ENCODE measurements at places on chromosomes 7 and 10. TPM values are rescaled to one million over a fixed set of nuclear protein-coding genes. Genes with fewer than 3 reads are reported as not detected.

Gene COL17A1
- 0.29 TPM for total RNA-seq

DNA sequence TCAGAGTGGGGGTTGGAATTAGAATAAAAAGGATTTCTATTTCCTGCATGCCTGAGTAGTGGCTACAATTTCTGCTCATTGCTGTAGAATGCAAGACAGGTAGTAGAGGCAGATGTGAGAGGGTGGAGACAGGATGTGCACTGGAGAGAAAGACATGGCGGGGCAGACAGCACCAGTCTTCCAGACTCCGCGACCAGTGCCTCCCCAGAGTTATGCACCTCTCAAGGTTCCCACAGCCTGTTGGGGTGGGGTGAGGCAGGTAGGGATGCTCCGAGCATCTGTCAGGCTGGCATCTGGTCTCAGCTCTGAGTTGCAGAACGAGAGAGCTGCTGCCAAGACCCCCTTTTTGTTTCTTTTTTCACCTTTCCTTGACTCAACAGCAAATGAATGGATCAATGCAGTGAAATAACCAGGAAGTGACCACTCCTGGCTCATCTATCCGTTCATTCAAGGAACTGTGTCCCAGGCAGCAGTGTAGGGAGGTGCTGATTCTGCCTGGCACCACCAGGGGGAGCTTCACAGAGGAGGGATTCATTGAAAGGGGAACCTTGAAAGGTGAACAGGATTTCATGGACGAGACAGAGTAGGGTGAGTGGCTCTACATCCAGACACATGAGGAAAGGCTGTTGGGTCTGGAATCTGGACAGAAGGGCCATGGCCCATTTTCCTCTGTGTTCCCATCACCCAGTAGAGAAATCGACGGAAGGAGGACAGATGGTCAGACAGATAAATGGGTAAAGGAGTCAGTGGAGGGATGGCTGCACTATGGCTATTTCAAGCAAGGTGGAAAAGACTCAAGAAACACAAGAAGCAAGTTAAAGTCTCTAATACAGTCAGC lies 17.2 kb upstream of the SLC18A3 start:
- no peak for DNase-seq

- no peak for DNase-seq
Observed at GRCh38 chr7:79722217-79722616, 268.8 kb upstream of the MAGI2 start.

Gene SAP25
- total RNA-seq, result 0.58 TPM

Gene CFAP70
- 1.7 TPM for total RNA-seq

DNA sequence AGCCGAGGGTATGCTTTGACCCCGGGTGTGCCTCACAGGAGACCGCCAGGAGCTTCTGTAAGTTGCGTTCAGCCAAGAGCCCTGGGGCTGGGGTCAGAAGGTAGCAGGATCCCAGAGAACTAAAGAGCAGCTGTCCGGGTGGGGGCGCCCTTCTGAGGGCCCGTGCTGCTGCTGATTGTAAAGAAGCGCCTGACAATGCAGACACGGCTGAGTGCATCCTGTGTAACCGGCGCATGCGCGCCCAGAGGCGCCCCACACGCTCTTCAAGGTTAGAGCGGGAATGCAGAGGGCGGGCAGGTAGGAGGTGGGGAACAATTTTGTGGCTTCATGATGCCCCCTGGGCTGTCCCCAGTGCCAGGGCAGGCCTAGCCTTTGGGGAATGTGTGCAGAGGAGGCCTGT lies 210.2 kb upstream of the CTBP2 start:
- no peak for DNase-seq

Gene PNLIP
- total RNA-seq, result not detected

Data from left cardiac atrium (tissue), 4 donors.